ENCODE measurements at places on chromosomes 11 and 22.
A peak's percentile ranks its signal among the peaks of the same experiment; 100 is the strongest.

GRCh38 chr11:17418444-17419081, 30.1 kb upstream of the KCNJ11 start:
- DNase-seq: no peak

GRCh38 chr11:73226297-73227006, 8.4 kb downstream of the P2RY2 start:
- no peak for DNase-seq

DNA sequence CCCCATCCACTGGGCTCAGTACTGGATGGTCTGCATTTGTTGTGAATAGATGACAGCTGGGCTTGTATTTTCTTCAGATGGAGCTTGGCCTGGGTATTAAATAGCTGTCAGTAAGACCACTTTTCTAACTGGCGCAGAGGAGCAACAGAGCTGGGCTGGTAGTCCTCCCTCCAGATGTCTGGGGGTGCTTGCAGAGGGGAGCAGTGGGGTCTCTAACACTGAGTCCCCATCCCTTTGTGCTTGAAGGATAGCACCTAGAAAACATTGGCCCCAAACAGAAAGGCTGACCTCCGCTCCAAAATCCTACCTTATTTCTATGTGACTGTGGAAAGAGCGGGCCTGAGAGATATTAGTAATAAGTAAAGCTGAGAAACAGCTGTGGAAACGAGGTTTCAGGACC, 131.6 kb upstream of the E2F8 start:
- no peak for DNase-seq

- no peak for DNase-seq
Measured at GRCh38 chr11:33534575-33534974, 166.1 kb downstream of the C11orf91 start.

GRCh38 chr11:1503708-1504104, 17.1 kb upstream of the MOB2 start:
- DNase-seq: no peak

GRCh38 chr22:48417225-48418070, 1410.2 kb downstream of the BRD1 start:
- DNase-seq: no peak

GRCh38 chr11:100469835-100470234, 217.3 kb upstream of the ARHGAP42 start:
- DNase-seq: no peak

DNA sequence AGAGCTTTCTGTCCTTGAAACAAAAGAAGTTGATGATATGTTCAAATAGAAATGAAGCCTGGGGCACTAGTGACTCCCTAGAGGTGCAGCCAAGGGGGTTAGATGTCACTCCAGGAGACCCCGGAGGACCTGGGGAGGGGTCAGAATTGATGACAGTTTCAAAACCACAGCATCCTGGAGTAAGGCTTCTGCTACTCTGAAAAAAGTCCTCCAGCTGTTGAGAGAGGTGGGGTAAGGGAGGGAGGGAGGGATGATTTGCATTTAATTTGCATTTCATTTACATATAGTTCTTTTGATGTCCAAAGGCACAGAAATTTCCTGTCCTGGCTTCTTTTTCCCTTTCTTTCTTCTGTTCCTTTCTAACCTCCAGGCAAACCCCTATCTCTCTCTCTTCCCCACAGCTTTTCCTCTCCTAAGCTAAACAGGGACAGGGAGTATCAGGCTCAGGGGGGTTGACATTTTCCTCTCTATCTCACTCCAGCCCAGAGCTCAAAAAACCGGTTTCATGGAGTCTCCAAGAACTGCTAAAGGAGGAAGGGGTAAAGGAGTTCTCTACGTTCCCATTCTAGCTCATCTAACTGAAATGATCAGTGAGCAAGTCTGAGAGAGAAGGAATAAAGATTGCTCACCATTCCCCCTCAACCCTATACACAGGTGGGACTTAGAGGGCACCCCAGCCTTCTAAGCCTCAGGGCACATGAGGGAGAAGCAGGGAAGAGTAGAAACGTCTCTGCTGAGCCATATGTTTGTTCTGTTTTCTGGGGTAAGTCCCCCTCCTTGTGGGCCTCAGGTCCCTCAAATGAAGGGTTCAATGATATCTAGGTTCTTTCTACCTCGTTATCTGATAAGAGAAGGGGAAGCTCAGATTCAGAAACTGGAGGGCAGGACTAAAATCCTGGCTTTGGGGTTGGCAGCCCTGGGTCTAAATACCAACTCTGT, 3.5 kb upstream of the POU2F3 start:
- DNase-seq: peak; percentile 9

DNA sequence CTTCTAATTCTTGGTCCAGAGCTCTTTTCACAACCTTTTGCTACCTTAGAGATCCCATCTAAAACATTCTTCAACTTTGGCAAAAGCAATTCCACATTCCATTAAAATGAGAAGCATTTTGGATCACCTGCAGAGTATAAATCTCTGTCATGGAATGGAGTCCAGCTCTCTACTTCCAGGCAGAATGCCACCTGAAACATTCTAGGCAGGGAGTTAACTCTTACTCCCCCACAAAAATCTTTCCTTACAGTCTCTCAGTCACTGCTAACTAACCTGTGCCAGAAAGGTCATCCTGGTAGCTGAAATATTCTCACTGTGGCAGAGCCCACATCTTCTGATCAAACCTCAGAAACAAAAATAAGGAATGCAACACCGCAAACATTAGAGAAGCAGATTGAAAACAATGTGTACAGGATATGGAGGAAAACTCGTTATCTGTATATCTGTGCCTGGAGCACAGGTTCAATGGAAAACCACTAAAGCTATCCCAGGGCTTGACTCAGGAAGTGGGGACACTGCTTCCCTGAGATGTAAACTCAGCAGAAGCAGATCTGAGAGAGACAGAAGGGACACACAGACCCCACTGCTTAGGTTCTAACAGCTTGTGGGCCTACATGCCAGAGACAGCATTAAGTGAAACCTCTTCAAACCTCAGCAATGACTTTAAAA, 78.9 kb downstream of the KCNC1 start:
- DNase-seq: no peak

DNA sequence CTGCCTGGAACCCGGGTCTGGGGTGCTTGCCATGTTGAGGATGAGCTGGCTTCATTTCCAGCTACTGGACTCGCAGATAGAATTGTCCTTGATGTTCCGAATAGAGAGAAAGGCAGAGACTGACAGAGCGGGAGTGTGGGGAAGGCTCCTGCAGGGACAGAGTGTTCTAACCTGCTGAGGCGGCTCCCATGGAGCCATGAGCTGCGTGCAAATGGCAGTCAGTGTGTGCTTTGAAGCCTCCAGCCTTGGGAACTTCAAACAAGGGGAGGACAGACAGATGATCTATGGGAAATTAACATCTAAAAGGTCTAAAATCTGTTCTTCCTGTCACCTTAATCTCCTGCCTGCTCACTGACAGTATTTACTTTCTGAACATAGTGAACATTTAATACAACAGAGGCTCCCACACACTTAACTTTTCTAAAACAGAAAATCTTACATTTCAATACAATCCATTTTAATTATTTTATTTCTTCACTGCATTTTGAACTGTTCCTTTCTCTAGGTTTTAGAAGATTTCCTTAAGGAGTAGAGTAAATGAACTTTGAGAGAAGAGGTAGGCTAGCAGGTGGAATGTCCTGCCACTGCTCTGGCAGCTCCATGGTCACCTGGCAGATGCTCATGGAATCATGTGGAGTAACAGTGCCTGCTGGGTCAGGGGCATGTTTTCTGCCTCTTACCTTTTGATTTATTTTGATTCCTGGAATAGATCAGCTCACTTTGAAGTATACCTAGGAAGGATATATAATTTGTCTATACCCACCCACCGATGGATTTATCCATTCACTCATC, 481.7 kb downstream of the NTM start:
- no peak for DNase-seq

DNA sequence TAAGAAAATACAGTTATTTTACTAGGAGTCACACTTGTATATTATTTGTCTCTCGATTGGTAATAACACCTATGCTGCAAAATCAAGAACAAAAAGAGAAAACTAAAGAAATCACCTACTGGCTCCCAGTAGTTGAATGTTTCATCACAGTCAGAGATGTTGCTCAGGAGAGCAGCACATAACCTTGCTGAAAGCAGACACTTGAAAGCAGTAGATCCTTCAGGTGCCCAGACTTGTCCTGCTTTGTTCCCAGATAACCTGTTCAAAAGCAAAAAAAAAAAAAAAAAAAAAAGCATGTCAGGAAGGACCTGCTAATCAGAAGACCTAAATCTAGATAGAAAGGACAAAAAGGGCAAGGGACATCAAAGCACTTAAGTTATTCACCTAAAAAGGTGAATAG, 1.3 kb downstream of the ALG9 start:
- DNase-seq: no peak
